NCI-H510A treated with DMSO at 0.1 percent for 48 hours (cell line): ENCODE measurements at places on chromosomes 2 and 18.

- DNase-seq, result no peak
Measured at GRCh38 chr2:42425697-42426096, 64.7 kb upstream of the COX7A2L start.

DNA sequence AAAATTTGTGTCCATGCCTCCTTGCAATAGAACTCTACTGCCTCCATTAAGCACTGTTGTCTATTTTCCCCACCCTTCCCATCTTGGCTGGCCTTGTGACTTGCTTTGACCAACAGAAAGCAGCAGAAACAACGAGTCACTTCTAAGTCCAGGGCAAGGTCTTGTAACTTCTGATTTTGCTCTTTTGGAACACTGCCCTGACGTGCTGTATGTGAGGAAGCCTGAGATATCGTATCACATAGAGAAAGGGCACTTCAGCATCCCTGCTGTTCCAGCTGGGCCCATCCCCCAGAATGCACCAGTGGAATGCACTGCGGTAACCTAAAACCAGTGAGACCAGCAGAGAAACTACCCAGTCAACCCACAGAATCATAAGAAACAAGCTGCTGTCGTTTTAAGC is 28.1 kb downstream of the NCKAP1 start:
- DNase-seq, result peak; percentile 90

DNA sequence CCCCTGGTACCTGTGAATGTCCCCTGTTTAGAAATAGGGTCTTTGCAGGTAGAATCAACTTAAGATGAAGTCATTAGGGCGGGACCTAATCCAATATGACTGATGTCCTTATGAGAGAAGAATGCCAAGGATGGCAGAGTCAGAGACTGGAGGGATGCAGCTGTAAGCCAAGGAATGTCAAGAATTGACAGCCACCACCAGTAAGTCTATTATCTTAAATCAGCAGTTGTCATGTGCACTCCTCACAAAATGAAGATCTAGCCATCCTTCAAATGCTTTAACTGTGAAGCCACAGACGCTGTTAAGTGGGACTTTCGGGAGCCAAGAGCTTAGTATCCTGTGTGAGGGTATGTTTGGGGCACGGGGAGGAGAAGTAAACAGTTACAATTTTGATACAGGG is 83.2 kb downstream of the ITGA4 start:
- no peak for DNase-seq

GRCh38 chr2:79171348-79171958 is 11.9 kb upstream of the REG3A start:
- no peak for DNase-seq

DNA sequence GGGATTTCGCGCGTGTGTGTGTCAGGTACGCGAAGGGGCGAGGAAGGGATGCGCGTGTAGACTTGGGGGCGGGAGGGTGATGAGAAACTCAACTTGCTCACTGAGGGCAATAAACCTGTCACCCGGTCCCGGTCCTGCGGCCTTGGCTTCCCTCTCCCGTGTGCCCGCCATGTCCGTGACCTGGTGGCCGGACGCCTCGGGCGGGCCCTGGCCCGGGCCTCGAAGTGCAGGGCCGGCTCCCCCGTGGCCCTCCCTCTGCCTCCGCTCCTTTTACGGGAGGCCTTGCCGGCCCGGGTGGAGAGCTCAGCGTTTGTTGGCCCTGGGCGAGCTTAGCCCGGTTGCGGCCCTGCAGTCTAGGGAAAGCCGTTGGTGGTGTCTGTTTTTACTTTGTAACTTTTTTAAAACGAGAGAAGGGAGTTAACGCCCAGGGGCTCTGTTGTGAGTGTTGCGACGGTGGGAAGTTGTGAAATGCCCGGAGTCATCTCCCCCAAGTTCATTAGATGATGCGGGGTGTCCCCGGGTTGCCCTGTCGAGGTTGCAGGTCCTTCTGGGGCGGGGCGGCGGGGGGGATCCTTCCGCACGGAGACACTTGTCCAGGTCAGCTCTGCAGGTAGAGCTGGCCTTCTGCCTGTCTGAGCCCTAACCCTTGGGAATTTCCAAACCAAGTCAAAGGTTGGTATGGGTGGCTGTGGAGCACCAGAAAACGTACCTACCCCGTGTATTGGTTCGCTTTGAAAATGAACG is 883 bp downstream of the SMCHD1 start:
- DNase-seq, result no peak

DNA sequence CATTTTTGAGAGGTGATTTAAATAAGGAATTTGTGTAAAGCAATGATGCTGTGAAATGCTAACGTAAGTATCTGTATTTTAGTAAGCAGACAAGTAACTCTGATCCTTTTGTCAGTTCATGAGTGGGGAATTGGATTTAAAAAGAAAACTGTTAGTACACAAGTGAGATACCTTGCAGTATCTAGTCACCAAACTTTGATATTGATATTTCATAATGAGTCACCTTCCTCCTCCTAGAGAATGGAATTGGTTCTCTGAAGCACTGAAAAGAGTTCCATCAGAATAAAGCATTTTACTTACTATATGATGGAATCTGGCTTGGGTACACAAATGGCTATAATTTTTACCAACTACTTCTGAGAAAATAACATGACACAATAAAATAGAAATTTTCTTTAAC is 232.2 kb downstream of the ZNF804A start:
- no peak for DNase-seq

DNA sequence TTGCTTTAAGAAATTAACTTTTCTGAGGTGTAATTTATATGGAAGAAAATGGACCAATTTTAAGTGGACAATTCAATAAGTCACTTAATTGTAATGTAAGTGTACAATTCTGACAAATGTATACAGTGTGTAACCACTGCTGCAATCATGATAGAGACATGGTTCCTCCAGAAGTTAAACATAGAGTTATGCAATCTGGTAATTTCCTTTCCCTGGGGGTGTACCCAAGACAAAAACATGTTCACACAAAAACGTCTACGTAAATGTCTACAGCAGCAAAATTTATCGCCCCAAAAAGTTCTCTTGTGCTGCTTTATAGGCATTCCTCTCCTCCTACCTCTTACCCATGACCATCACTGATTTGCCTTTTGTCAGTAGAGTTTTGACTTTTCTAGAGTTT is 141.5 kb downstream of the AQP4 start:
- DNase-seq, result no peak

- DNase-seq, result no peak
Measured at GRCh38 chr2:238763471-238763995, 84.4 kb upstream of the TWIST2 start.

GRCh38 chr2:28391564-28392296 is 928 bp upstream of the FOSL2 start:
- DNase-seq, result peak; percentile 57

DNA sequence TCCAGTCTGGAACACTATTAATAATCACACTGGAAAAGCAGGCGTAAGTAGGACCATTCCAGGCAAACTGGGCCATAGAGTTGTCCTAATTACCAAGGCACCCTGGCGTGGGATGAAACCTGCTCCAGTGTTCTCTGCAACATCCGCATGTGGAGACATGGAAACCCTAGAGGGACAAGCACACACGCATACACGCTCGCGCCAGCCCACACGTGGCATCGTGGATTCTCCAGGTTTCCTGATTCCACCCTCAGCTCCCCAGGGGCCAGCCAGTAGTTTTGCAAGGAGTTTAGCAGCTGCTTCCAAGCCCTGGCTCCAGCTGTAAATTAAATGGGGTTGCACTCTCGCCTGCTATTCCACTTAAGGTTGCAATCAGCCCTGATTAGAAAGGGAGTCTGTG is 127.7 kb downstream of the DYSF start:
- no peak for DNase-seq

DNA sequence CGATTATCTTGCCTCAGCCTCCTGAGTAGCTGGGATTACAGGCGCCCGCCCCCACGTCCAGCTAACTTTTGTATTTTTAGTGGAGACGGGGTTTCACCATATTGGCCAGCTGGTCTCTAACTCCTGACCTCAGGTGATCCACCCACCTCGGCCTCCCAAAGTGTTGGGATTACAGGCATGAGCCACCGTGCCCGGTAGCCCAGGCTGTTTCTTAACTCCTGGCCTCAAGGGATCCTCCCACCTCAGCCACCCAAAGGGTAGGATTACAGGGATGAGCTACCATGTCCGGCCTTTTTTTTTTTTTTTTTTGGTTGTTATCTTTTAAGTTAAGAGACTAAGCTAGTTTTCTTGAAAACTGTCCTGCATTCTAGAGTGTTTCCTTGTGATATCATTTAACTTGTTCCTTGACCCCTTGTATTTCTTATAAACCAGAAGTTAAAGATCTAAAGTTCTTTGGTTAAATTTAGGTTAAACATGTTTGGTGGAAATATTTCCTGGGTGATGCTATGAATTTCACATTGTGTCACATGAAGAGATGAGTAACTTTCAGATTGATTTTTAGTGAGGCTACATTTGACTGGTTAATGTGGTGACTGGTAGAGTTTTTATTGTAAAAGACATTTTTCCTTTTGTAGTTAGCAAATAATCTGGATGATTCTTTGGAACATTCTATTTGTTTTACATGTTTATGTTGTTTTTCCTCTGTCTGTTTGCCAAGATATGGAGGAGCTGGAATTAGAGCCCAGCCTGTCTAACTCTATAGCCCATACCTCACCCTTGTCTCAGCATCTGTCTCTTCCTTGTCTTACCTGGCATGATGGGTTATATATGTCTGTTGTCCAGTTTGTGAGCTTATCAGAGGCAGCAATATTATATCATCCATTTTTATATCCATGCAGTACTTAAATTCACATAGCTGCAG is 5.2 kb downstream of the NCAPH start:
- no peak for DNase-seq
